ENCODE measurements at places on chromosomes 6 and 20.

DNA sequence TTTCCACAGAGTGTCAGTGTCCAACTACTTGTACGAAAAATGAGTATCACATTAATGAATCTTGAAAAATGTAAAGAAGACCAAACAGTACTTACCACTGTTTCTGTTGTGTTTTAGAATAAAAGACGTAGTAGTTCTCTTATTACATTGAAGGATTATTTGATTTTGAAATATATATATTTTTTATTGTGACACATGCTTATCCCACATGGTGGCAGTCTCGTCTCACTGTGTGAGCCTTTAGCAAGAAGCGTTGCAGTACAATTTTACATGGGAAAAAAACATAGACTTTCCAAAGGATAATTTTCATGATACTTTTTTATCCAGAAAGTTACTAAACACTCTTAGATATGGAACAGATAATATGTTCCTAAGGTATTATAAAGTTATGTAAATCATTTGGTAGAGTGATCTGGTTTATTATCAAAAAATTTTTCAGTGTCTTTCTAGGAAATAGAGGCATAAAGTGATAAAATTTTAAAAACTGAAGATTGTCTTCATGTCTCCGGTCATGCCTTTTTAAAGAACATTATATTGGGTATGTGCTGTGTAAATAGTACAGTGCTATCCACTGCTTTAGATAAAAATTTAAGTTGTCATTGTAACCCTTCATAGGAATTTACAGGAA is 117.5 kb upstream of the SAMD5 start:
- DNase-seq = no peak

GRCh38 chr6:113565306-113565705 is 291.8 kb upstream of the MARCKS start:
- no peak for DNase-seq

DNA sequence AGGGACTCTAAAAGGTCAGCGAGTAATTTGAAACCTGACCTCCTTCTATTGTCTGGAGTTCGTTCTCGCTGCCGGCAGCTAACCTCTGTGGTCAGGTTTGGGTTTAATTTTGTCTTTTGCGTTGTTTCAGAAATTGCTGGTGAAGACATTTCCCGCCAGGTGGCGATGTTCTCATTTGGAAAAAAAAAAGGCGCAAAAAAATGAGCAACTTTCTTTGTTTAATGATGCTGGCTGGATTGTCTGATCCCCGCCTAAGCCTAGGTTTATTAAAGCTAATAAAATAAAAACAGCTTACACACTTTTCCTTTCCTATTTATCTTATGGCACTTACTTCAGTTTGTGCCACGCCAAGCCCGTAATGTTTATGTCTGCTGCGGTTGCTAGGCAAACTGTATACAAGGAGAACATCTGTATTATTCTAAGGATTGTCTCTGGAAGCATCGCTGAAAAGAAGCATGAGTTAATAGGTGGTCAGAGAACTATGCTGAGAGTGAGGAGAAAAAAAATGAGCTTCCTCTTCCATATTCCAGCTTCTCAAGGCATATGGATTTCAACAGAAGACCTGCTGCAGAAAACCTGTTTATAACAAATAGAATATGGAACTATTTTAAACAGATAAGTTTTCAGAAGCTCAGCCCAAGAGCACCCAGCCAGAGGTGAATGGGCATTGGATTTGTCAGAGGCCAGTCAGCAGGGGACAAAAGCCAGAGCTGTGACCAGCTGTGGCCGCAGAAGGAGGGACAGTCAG is 205.7 kb downstream of the DOK5 start:
- DNase-seq = no peak

DNA sequence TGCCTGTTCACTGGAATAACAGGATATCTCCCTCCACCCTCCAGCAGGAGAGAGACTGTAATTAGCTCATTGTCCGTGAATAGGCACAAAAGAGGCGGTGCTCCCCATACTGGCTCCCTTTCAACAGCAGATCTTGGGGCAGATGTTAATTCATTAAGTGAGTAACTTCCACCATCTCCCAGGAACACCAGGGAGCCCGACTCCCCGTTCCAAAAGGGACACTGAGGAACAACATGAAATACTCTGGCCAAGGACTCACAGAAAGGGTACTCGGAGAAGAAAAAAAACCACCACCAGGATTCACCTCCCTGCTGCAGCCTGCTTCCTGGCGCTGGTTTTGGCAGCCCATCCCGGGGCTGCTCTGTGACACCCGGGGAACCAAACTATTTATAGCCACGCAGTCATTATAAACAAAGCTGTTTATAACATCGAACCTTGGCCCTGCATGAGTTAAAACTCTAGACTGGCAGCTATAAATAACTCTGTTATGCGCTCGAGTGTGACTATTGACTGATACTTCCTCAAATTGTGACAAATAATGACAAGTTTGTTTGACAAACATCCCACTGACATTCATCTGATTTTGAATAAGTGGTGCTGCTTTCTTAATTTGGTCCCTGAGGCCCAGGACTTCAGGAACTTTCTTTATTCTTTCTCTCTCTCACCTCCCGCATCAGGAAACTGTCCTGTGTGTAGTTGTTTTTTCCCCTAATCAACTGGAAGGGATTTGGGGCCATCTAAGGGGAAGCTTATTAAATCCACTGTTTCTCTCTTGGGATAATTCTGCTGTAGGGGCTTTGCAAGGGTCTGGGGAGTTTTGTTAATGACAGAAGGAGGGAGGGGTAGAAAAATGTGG is 521.6 kb downstream of the CD83 start:
- no peak for DNase-seq

DNA sequence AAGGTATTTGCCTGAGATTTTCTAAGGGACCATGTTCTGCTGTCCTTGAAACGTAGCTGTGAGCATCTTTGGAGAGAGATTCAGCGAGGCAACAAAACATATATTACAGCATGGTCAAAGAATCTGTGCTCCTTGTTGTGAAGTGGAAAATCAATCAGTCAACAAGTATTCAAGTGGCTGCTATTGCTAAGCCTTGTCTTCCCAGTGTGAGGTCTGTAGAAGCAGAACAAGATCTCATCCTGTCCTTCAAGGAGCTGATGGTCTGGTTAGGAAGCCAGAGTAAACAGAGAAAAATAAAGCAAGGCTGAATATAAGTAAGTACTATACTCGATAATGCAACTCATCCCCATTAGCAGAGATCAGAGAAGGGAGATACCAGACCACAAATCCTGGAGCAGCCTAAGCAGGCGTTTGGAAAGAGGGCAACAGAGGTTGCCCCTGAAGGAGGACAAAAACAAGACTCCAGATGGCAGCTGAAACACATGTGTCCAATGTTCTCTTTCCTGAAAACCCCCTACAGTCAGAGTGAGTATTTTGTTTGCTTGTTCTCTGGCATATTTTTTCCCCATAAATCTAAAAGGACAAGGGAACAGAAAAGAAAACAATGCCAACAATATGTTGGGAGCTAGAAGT is 392.0 kb downstream of the SYNE1 start:
- no peak for DNase-seq

DNA sequence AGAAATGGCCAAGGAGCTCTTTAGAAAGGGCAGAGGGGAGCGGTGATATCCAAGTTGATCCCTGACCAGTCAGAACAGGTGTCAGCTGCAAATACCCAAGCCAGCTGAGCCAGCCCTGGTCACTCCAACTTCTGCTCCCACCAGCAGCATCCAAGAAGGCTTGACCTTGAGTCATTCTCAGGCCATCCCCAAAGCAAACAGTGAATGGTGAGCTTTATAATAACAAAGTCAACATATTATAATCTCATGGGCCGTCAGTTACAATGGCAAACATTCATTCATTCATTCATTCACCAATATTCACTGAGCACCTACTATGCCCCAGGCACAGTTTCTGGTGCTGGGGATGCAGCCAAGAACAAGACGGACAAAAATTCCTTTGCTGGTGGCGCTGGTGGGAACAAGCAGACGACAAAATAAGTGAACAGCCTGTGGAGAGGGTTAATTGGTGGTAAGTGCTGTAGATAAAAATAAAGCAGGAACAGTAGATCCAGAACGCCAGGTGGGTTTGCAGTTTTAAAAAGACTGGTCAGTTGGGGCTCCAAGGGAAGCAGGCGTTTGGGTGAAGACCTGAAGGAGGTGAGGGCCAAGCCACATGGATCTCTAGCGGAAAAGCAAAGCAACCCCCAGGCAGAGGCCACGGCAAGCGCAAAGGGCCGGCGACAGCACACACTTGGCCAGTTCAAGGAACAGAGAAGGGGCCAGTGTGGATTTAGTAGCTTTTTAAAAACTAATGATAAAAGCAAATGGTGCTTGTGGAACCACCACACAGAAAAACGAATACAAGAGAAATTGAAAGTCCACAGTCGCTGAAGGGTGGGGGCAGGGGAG is 131.8 kb upstream of the PTPN1 start:
- no peak for DNase-seq

DNA sequence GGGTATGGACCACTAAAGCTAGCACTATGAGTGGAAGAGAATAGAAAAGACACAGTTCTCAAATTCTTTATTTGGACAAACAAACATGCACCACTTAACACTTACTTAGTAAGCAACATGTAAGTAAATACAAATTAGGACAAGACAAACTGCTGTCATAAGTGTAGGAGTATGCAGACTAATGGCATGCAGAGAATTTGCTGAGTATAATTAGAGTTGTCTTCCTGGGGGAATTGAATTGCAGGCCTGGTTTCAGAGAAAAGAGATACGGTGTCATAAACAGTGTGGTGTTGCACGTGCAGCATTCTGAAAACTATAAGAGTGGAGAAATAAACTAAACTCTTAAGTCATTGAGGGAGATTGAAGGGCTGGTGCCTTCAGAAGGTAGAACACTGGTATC is 125.2 kb upstream of the EYA4 start:
- DNase-seq = no peak

DNA sequence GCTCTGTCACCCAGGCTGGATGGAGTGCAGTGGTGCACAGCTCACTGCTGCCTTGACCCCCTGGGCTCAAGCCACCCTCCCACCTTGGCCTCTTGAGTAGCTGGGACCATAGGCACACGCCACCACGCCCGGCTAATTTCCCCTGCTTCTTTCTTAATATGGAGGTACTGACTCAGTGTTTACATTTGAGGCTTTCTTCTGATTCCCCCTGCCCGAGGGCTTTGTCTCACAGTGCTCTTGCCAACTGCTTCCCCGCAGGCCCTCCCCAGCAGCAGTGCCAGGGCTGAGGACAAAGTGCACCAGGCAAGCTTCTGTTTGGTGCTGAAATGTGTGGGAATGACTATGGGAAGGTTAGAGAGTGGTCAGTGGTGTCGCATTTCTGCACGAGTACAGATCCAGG is 34.8 kb downstream of the NR2E1 start:
- no peak for DNase-seq

GRCh38 chr20:46394872-46395760 is 11.3 kb downstream of the ELMO2 start:
- no peak for DNase-seq

DNA sequence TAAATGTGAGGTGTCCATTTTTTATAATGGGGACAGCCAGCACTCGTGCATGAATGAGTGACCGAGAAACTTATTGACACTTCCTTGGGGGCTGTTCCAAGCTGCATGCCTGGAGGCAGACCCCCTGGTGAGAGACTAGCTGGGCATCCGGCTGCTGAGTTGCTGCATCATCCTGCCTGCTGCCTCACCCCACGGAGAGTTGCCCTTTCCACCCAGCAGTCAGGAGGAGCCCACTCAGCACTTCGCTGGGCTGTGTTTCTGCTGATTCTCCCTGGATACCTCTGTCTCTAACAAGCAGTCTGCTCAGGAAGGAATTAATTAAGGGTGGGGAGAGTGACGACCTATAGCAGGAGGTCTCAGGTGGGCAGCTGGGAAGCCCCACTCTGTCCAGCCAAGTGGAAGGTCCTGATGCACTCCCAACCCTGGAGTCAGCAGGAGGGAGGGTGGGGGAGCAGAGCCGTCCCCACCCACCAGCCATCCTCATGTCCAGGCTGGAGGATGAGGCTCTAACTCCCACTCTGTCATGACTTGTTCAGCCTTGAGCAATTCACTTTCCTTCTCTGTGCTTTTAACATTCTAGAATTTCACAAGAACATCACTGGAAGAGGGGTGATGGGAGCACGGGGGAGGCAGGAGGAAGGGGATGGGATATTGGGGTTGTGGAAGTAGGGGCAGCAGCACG is 177.3 kb downstream of the LRFN2 start:
- DNase-seq = no peak

DNA sequence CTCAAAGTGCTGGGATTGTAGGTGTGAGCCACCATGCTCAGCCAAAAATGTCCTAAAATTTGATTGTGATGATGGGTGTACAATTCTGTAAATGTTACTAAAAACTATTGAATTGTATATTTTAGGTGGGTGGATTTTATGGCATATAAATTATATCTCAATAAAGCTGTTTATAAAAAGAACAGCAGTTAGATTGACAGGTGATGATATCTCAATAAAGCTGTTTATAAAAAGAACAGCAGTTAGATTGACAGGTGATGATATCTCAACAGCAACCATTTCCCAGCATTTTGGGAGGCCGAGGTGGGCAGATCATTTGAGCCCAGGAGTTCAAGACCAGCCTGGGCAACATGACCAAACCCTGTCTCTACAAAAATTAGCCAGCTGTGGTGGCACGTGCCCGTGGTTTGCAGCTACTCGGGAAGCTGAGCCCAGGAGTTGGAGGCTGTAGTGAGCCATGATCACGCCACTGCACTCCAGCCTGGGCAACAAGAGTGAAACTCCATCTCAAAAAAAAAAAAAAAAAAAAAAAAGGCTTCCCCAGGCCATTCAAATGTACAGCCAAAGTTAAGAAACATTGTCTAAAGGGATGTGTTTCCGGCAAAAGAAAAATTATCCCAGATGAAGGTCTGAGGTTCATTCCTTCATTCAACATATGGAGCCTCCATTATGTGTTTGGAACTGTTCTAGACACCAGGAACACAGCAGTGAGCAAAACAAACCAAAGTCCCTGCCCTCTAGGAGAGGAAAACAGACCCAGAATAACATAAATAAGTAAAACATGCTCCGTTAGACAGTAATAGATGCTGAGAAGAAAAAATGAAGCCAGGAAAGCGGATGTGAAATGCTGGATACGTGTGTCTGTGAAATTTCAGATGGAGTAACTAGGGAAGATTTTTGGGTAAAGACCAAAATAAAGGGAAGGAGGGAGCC is 1.6 kb upstream of the RBCK1 start:
- no peak for DNase-seq

DNA sequence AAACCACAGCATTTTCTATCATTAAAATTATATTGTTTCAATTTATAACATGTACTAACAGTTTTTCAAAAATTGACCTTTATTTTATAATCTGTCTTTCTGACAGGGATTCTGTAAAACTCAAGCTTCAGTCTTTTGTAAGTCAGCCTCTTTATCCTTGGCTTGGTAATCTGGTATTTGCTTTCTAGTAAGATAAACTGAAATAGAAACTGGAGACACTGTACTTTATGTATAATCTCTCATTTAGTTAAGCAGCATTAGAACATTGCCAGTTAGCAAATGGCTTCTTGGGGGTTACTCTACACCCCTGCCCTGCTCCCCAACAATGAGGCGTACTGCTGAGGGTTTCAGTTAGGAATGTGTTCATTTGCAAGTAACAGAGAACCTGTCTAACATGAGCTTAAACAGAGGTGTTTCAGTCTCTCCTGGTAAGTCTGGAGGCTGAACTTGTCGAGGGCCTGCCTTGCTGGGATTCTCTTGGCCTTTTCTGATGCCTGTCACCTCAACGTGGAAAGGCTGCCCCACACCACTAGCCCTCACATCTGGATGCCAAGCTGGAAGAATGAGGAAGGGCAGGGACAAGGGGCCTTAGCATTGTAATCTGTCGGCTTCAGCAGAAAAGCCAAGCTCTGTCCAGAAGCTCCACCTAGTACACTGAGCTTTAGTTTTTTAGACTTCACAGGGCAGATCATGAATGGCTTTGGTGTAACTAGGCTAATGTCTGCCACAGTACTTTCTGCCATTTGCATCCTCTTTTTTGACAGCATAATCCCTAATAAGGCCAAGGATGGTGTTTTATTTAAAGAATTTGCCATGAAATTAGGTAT is 34.8 kb downstream of the SH3BGRL2 start:
- DNase-seq = no peak

- no peak for DNase-seq
Measured at GRCh38 chr6:124917769-124918168, 44.5 kb upstream of the RNF217 start.

Measured in activated effector memory CD4-positive, alpha-beta T cell treated with Interleukin-2 at 50 U/mL for 16 hours (primary cell).